ENCODE measurements at places on chromosomes 4 and X. TPM values are rescaled to one million over a fixed set of nuclear protein-coding genes. Genes with fewer than 3 reads are reported as not detected.

The PPEF2 gene
- not detected for total RNA-seq

The GLRA3 gene
- 0.33 TPM for total RNA-seq

The GRK4 gene
- total RNA-seq = 4.2 TPM

The FAM47E gene
- total RNA-seq = 2.1 TPM

The EXOC1L gene
- not detected for total RNA-seq

The RRH gene
- not detected for total RNA-seq

The SPACA5 gene
- total RNA-seq = not detected

The IL21 gene
- not detected for total RNA-seq

The ETDA gene
- not detected for total RNA-seq

The CT45A5 gene
- total RNA-seq = not detected

The FAM9C gene
- total RNA-seq = not detected

The AWAT2 gene
- not detected for total RNA-seq

The PRICKLE3 gene
- total RNA-seq = 11.9 TPM

The HSFX2 gene
- total RNA-seq = not detected

The ITM2A gene
- 18.4 TPM for total RNA-seq

GRCh38 chr4:152991398-152991797 lies 55.3 kb downstream of the FHDC1 start:
- H3K27me3 ChIP-seq = no peaks in the 10 kb centered on the region
- no peaks in the 10 kb centered on the region for H3K4me1 ChIP-seq
- no peaks in the 10 kb centered on the region for H3K36me3 ChIP-seq
- H3K4me3 ChIP-seq = no peak overlapping the region

DNA sequence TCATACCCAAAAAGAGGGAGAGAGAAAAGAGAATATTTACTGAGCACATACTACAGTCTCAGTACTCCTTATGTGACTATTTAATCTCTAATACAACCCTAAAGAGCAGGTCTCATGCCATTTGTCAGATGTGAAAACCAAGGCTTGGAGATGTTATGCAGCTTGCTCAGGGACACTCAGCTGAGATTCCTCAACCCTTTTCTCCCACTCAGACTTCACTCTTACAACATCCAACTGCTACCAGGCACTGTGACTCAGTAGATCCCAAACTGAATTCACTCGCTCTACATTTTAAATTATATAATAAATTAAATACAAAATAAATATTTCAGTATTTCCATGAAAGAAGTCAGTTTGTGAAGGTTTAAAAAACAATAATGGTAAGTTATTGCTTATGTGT lies 53.7 kb downstream of the TSPAN5 start:
- H3K36me3 ChIP-seq = no peaks in the 10 kb centered on the region
- H3K27ac ChIP-seq = no peak overlapping the region
- H3K4me3 ChIP-seq = no peak overlapping the region
- no peaks in the 10 kb centered on the region for H3K27me3 ChIP-seq
- no peaks in the 10 kb centered on the region for H3K4me1 ChIP-seq

DNA sequence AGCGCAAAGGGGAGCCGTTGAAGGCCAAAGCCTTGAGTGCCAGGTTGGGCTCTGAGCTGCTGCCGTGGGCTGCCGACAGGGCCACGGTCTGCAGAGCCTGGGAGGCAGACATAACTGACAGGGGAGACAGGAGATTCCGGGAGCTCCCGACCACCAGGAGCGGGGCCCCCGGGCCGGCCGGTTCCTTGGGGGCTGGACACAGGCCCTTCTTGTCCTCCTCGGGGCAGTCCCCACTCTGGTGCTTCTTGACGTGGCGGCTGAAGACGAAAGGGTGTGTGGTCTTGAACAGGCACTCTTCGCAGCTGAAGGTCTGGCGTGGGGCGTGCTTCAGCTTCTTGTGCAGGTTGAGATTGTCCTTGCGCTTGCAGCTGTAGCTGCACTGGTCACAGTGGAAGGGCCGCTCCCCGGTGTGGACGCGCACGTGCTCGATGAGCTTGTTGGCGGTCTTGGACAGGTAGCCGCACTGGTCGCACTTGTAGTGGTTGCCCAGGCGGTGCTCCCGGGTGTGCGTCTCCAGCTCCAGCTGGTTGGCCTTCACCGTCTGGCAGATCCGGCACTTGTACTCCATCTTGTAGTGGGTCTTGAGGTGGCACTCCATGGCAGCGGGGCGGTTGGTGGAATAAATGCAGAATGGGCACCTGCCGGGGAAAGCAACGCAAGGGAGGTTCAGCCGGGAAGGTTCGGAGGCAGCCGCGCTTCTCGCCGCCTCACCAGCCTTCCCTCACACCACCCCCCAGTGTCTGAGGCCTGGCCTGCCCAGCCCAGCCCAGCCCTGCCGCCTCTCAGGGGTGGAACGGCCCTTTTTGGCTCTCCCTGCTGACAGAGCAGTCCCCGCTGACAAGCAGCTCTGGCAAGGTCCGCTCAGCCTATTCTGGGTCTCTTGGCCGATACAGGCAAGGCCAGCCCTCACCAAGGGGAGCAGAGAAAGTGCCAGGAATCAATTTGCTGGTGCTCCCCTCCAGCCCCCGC lies 81.3 kb downstream of the C4orf51 start:
- no peak overlapping the region for H3K27ac ChIP-seq
- H3K4me1 ChIP-seq = no peaks in the 10 kb centered on the region
- H3K27me3 ChIP-seq = no peaks in the 10 kb centered on the region

DNA sequence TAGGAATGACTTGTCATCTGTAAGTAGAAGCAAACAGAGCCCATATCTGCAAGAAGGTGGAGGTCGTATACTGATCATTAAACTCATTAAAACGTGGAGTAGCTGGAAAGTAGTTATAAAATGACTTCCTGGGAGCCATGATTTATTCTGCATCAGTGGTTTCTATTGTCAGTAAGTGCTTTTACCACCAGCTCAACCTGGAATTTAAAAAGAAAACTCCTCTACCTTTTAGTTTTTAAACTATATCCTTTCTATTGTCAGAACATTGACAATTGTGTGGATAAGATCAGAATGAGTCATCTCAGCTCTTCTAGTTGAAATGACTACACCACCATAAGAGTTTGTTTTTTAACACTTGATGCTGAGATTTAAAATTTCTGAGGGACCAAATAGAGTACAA lies 651.2 kb upstream of the GALNT7 start:
- H3K27ac ChIP-seq = no peak overlapping the region
- no peaks in the 10 kb centered on the region for H3K27me3 ChIP-seq
- no peaks in the 10 kb centered on the region for H3K4me1 ChIP-seq
- no peak overlapping the region for H3K4me3 ChIP-seq

GRCh38 chr4:128462103-128462783 lies 174.6 kb upstream of the PGRMC2 start:
- H3K27me3 ChIP-seq = no peaks in the 10 kb centered on the region
- no peaks in the 10 kb centered on the region for H3K36me3 ChIP-seq

DNA sequence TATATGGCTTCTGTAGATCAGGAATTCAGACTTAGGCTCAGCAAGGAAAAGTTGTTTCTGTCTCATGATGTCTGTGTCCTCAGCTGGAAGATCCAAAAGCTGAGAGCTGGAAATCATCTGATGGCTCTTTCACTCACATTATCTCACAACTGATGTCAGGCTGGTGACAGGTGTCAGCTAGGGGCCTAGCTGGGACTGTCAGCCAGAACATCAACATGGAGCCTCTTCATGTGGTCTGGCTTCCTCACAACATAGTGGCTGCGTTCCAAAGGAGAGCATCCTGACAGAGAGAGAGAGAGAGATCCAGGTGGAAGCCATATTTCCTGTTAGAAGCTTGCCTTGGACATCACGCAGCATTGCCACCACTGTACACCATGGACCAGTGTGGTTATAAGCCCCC lies 10.6 kb upstream of the INTS6L start:
- H3K27ac ChIP-seq = no peak overlapping the region
- H3K36me3 ChIP-seq = no peaks in the 10 kb centered on the region
- H3K4me1 ChIP-seq = no peaks in the 10 kb centered on the region
- no peaks in the 10 kb centered on the region for H3K27me3 ChIP-seq
- H3K4me3 ChIP-seq = no peak overlapping the region
- no peak for DNase-seq

DNA sequence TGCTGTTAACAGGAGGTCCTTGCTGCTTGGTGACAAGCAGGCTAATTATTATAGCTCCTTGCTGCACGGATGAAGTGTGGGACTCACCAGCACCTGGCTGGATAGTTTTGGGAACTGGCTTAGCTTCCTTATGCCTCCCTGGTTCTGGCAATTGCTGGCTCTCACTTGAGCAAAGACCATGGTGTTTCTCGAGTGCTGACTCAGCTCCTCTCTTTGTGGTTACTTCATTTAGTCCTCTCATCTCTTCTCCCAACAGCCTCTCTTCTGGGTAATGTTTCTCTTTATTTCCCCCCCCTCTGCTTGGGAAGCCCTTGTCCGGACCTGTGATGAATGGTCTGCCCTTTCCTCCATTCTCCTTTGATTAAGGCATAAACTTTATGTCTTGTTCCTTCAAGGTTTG lies 100.4 kb downstream of the CBLL2 start:
- no peak for DNase-seq
- H3K4me1 ChIP-seq = no peaks in the 10 kb centered on the region
- H3K36me3 ChIP-seq = no peaks in the 10 kb centered on the region

DNA sequence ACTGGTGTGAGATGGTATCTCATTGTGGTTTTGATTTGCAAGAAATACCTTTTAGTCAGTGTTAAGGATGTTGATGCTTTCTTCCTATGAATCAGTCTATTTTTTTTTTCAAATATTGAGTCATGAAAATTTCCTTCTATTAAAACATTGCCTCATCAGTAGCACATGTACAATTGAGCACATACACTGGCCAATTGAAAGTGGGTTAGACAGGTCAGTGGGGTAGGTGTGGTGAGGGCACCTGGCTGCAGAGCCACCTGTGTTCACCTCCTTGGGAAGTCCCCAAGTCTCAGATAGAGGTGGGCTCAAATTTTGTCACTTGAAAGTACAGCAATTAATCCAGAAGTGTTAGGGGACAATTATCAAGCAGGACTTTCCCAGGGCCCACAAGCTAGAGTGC lies 243.7 kb downstream of the SPRY1 start:
- no peaks in the 10 kb centered on the region for H3K4me1 ChIP-seq
- no peak overlapping the region for H3K4me3 ChIP-seq
- H3K36me3 ChIP-seq = no peaks in the 10 kb centered on the region
- no peak for DNase-seq

DNA sequence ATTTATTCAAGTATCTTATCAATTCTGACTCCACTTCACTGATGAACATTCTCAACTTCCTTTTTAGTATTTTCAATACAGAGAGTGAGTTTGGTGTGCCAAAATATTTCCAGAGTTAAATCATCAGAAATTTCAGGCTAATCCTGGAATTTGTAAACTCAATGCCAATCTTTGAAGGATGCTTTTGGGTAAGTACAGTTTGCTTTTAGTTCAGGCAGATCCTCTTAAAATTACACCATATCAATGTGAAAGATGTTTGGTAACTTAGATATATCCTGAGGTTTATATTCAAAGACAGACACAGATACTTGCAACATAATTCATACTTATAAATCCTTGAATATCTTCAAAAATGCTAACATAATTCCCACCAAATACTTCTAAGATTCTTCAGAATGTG lies 76.0 kb upstream of the FAM47B start:
- H3K4me3 ChIP-seq = no peak overlapping the region
- H3K4me1 ChIP-seq = no peaks in the 10 kb centered on the region
- H3K36me3 ChIP-seq = no peaks in the 10 kb centered on the region
- no peak overlapping the region for H3K27ac ChIP-seq
- no peak for DNase-seq
- H3K27me3 ChIP-seq = no peaks in the 10 kb centered on the region

- H3K27me3 ChIP-seq = no peaks in the 10 kb centered on the region
- no peak overlapping the region for H3K4me3 ChIP-seq
- no peak overlapping the region for H3K27ac ChIP-seq
- H3K36me3 ChIP-seq = no peaks in the 10 kb centered on the region
Observed at GRCh38 chr4:23305026-23305425, 584.8 kb downstream of the PPARGC1A start.

- peaks cover 5% of the 10 kb centered on the region for H3K36me3 ChIP-seq
- no peaks in the 10 kb centered on the region for H3K4me1 ChIP-seq
- H3K4me3 ChIP-seq = no peak overlapping the region
- H3K27me3 ChIP-seq = no peaks in the 10 kb centered on the region
- DNase-seq = peak; percentile 42
Observed at GRCh38 chr4:4321951-4322688, 32.1 kb downstream of the ZBTB49 start.

- H3K4me1 ChIP-seq = peaks cover 27% of the 10 kb centered on the region
- peak overlapping the region; percentile 77 for H3K27ac ChIP-seq
- no peaks in the 10 kb centered on the region for H3K27me3 ChIP-seq
- no peak for DNase-seq
- H3K4me3 ChIP-seq = no peak overlapping the region
Observed at GRCh38 chrX:70480660-70481018, 36.0 kb downstream of the DLG3 start.

DNA sequence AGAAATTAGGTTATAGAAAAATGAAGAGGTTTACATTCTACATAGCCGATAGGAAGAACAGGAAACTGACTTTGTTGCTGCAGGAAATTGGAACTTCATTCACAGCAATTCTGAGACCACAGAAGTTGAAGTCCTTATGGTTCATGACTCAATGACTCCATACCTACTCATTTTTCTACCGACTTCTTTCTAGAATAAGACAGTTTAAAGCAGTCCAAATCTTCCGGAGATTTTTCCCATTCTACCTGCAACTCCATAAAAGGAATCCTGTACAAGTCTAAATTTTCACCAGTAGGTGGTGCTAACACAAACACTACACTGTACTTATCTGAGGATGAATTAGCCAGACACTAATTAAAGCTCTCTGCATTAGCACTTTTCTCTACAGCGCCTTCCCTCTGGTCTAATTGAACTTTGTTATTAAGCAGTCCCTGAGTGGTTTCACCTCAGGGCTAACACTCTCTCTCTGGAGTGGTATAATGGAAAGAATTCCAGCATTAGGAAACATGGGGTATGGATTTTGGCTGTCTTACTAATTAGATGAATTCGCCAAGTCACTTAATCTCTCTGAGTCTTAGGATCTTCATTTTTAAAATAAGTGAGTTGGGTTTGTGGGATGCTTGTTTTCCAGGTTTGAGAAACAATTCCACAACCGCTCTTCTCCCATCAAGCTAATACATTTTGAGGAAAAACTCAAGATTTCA lies 167.9 kb downstream of the SMIM20 start:
- no peaks in the 10 kb centered on the region for H3K36me3 ChIP-seq
- H3K27ac ChIP-seq = no peak overlapping the region
- no peaks in the 10 kb centered on the region for H3K27me3 ChIP-seq
- H3K4me1 ChIP-seq = peaks cover 6% of the 10 kb centered on the region
- H3K4me3 ChIP-seq = no peak overlapping the region

- H3K4me1 ChIP-seq = no peaks in the 10 kb centered on the region
- no peaks in the 10 kb centered on the region for H3K36me3 ChIP-seq
- DNase-seq = no peak
- no peak overlapping the region for H3K27ac ChIP-seq
- H3K4me3 ChIP-seq = no peak overlapping the region
Observed at GRCh38 chr4:27759611-27760575, 899.3 kb downstream of the STIM2 start.

GRCh38 chr4:13483768-13484121 lies 395 bp downstream of the RAB28 start:
- peak overlapping the region; percentile 91 for H3K4me3 ChIP-seq
- peaks cover 33% of the 10 kb centered on the region for H3K4me1 ChIP-seq
- no peaks in the 10 kb centered on the region for H3K27me3 ChIP-seq
- H3K36me3 ChIP-seq = no peaks in the 10 kb centered on the region

- no peak overlapping the region for H3K27ac ChIP-seq
- no peaks in the 10 kb centered on the region for H3K27me3 ChIP-seq
- no peaks in the 10 kb centered on the region for H3K4me1 ChIP-seq
- no peak for DNase-seq
- H3K36me3 ChIP-seq = no peaks in the 10 kb centered on the region
- no peak overlapping the region for H3K4me3 ChIP-seq
Observed at GRCh38 chrX:39195156-39195555, 393.9 kb downstream of the MID1IP1 start.

GRCh38 chr4:25788703-25789238 lies 74.0 kb downstream of the SEL1L3 start:
- no peaks in the 10 kb centered on the region for H3K4me1 ChIP-seq
- DNase-seq = no peak
- H3K27me3 ChIP-seq = no peaks in the 10 kb centered on the region

GRCh38 chr4:85866508-85866907 lies 391.6 kb downstream of the ARHGAP24 start:
- no peak overlapping the region for H3K27ac ChIP-seq
- peaks cover 2% of the 10 kb centered on the region for H3K4me1 ChIP-seq
- H3K27me3 ChIP-seq = no peaks in the 10 kb centered on the region
- H3K36me3 ChIP-seq = no peaks in the 10 kb centered on the region
- DNase-seq = no peak

Measured in sigmoid colon (tissue), 7 donors.